A673 (cell line): ENCODE measurements at places on chromosomes 5 and 9.

GRCh38 chr9:110170357-110171257 is 37.4 kb downstream of the C9orf152 start:
- no peak for DNase-seq

GRCh38 chr9:100088202-100088601 is 10.6 kb downstream of the ERP44 start:
- DNase-seq = no peak

GRCh38 chr5:139670369-139671095 is 22.4 kb downstream of the CXXC5 start:
- DNase-seq = no peak

- no peak for DNase-seq
These were observed 17.5 kb upstream of the PHF19 start for GRCh38 chr9:120894321-120895148.

DNA sequence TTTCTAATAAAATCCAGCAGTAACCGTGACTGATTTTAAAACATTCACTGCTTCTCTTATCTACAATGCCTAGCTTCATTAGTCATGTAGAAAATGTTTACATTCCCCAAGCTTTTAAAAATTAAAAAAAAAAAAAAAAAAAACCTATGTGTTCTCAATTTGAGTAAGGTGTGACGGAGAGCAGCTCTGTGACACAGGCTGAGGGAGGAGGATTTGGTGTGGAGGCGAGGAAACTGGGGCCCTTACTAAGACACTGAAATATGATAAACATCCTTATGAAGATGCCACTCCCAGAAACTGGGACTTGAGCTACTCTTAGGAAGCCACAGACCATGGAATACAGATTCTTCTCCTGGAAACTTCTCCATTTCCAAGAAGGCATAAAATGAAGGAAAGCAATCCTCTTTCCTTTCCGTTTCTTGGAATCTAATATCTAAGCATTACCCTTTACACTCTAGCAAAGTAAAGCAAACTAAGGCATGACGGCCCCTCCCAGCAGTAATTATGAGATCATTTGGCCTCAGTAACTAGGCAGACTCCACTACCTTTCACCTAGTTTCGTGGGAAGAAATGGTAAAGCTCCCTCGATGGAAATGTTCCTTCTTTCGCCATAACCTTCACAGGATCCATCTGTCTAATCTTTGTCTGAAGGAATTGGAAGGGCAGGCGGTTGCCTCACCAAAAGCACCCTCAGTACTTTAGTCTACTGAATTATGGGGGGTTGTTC is 23.5 kb downstream of the GRAMD2B start:
- DNase-seq = no peak

- no peak for DNase-seq
These were observed 62.8 kb downstream of the ERBIN start for GRCh38 chr5:65989158-65989557.
